ENCODE measurements at places on chromosomes 1 and 21.

DNA sequence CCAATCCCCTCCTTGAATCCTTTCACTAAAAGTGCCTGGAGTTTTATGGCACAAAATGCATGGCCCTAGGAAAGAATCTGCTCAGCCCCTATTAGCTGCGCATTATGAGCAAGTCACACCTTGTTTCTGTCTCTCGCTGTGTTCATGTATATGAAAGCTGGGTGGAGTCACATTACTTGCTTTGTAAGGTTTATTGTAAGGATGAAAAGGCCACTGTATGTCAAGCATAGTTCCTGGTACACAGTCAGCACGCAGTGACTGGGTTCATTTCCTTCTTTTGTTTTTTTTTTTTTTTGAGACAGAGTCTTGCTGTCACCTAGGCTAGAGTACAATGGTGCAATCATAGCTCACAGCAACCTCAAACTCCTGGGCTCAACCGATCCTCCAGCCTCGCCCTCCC is 6.7 kb upstream of the SLC9A1 start:
- DNase-seq = peak; percentile 78

DNA sequence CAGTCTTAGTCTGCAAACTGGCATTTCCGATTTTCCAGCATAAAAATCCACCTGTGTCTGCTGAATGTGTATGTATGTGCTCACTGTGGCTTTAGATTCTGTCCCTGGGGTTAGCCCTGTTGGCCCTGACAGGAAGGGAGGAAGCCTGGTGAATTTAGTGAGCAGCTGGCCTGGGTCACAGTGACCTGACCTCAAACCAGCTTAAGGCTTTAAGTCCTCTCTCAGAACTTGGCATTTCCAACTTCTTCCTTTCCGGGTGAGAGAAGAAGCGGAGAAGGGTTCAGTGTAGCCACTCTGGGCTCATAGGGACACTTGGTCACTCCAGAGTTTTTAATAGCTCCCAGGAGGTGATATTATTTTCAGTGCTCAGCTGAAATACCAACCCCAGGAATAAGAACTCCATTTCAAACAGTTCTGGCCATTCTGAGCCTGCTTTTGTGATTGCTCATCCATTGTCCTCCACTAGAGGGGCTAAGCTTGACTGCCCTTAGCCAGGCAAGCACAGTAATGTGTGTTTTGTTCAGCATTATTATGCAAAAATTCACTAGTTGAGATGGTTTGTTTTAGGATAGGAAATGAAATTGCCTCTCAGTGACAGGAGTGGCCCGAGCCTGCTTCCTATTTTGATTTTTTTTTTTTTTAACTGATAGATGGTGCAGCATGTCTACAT is 2.5 kb upstream of the OLFML3 start:
- DNase-seq = no peak

- no peak for DNase-seq
Observed at GRCh38 chr1:25195835-25196234, 36.5 kb downstream of the SYF2 start.

GRCh38 chr1:202205523-202206190 is 12.1 kb downstream of the LGR6 start:
- no peak for DNase-seq

DNA sequence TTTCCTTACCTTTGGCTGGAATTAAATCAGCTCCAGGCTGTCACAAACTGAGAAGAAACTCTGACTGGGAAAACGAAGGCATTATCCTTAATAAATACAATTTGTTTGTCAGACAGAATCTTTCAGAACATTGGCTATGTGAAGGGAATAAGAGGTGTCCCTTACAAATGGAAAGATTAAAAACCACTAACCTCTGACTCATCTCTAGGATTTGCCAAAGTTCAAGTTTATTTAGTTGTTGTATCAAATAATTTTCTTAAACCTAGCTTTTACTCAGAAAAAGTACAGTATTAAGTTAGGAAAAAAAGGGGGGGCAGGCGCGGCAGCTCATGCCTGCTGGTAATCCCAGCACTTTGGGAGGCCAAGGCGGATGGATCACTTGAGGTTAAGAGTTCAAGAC is 15.7 kb downstream of the SERTAD4 start:
- DNase-seq = no peak

DNA sequence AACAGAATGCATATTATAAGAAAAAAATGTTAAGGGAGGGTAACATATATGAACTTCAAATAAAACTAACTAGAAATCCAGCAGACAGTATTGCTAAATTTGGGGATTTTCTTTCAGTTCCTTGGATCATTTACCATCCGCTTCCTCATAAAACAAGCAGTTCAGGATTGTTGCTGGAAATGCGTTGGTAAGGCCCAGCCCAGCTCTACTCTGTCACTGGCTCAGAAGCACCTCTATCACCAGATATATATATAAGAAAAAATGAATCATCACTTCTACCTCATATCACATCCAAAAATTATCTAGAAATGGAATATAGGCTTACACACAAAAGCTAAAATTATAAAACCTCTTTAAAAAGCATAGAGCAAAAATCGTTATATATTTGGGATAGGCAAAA is 28.2 kb upstream of the COG2 start:
- DNase-seq = no peak

DNA sequence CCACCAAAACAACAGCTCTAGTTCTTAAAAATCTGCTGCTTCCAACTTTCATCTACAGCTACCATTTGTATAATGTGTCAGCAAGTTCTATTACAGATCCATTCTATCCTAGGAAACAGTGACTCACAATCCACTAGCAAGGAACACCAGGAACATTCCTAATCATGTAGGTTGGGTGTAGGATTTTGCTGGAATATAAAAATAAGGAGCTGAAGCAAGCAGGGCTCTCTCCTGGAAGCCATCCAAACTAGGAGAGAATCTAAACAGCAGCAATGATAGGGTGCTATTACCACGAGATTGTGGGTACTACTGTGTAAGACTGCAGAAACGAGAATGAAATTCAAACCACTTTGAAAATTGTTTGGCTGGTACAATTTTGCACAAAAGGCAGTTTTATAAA is 135.0 kb downstream of the PTPN14 start:
- no peak for DNase-seq

- DNase-seq = peak; percentile 51
Observed at GRCh38 chr1:26009796-26010447, 11.7 kb upstream of the EXTL1 start.

DNA sequence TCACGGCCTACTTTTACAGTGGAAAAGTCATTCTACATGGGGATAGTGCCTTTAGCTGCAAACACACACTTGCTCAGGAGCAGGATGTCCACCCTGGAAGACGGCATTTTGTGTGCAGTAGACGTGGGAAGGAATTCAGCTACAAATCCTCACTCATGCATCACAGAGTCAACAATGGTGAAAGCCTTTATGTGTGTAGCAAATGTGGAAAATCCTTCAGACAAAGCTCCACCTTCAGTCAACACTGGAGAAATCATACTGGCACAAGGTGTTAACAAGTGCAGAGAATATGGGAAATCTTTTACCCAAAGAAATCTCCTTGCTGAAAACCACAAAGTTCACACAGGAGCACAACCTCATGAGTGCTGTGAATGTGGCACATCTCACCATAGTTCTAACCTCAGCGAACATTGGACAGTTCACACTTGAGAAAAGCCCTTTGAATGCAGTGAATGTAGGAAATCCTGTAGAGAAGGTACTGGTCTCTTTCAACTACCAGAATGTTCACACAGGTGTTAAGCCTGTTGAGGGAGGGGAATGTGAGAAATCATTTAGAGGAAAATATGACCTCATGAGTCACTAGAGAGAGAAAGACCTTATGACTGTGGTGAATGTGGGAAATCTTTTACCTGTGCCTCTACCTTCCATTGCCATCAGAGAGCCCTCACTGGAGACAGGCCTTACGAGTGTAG is 101.8 kb downstream of the PTGS2 start:
- peak; percentile 1 for DNase-seq

All from GM12865 (cell line).